ENCODE measurements at places on chromosomes 13 and 19. TPM values are rescaled to one million over a fixed set of nuclear protein-coding genes. Genes with fewer than 3 reads are reported as not detected.

Gene RCBTB2
- 12.5 TPM for total RNA-seq

Gene OVOL3
- total RNA-seq, result not detected

Gene OBI1
- total RNA-seq, result 16.3 TPM

Gene FXYD7
- 0.59 TPM for total RNA-seq

Gene CYP2S1
- 2.5 TPM for total RNA-seq

Gene TUBA3C
- not detected for total RNA-seq

Gene SUPT5H
- total RNA-seq, result 32.9 TPM

Gene ZNF729
- 0.10 TPM for total RNA-seq

Gene CRX
- not detected for total RNA-seq

Gene RGCC
- total RNA-seq, result 43.6 TPM

Gene GNG14
- total RNA-seq, result not detected

Gene CGB5
- total RNA-seq, result not detected

Gene BCKDHA
- total RNA-seq, result 36.5 TPM

- no peak for DNase-seq
Measured at GRCh38 chr13:50403311-50403710, 388.1 kb downstream of the KCNRG start.

DNA sequence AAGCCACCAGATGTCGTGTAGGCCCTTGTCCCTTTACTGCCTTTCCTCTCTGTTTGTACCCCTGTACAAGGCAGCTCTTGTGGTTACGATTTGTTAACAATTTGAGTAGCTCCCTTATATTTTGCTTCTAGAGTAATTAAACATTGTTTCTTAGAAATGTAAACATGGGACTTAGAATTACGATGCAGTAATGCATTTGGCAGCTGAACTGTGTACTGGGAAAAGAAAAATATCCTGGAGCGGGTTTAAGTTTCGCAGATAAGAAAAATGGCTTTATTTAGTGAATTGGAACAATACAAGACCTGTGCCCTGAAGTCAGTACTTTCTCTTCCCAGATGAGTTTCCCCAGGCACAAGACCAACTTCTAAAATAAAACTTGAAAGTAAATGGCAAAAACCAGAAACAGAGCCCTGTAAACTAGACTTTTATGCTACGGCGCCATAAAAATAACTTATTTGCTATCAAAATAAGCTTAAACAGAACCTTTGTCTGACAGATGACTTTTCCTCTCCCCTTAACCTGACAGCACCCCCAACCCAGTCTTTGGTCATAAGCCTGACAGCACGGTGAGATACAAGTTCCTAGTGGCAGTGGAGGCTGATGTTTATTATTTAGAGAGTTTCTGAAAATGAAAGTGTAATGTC is 63.0 kb downstream of the LRCH1 start:
- DNase-seq, result peak; percentile 59

DNA sequence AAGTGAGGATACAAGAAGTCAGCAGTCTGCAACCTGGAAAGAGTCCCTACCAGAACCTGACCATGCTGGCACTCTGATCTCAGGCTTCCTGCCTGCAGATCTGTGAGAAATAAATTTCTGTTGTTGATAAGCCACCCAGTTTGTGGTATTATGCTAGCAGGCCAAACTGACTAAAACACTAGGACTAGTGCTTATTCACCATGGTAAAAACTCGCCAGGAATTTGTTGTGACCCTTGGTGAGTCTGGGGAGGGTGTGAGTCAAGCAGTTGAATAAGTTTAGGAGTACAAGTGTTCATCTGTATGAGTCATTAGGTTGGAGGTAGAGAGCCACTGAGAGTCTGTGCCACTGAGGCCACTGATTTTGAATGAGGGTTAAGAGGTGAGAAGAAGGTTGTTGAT is 3.6 kb downstream of the ZIK1 start:
- no peak for DNase-seq

DNA sequence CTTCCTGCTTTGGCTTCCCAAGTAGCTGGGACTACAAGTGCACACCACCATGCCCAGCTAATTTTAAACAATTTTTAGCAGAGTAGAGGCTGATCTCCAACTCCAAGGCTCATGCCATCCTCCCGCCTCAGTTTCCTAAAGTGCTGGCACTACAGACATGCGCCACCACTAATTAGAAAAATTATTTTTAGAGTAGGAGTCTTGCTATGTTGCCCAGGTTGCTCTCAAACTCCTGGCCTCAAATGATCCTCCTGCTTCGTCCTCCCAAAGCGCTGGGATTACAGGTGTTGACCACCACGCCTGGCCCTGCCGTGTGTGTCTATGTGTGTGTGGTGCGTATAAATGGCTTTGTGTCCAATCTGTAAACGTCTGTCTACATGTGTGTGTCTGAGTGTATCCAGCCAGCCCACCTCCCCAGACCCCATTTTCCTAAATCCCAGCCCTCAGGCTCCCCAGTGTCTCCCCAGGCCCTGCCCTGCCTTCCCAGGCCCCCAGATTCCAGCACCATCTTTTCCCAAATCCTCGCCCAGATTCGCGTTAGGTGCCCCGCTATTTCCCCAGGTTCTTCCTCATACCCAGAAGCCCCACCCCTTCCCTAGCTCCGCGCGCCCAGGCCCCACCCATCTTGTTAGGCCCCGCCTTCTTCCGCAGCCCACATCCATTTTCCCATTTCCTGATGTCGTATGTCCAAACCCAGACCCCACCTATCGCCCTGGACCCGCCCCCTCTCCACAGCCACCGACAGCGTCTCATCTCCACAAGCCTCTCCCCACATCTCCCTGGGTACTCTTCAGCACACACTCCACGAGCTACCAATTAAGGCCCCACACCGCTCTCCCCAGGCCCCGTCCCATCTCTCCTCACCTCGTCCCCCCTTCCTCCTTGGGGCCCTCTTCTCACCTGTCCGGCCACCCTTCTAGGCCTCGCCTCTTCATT is 24.9 kb downstream of the SLC8A2 start:
- DNase-seq, result no peak

DNA sequence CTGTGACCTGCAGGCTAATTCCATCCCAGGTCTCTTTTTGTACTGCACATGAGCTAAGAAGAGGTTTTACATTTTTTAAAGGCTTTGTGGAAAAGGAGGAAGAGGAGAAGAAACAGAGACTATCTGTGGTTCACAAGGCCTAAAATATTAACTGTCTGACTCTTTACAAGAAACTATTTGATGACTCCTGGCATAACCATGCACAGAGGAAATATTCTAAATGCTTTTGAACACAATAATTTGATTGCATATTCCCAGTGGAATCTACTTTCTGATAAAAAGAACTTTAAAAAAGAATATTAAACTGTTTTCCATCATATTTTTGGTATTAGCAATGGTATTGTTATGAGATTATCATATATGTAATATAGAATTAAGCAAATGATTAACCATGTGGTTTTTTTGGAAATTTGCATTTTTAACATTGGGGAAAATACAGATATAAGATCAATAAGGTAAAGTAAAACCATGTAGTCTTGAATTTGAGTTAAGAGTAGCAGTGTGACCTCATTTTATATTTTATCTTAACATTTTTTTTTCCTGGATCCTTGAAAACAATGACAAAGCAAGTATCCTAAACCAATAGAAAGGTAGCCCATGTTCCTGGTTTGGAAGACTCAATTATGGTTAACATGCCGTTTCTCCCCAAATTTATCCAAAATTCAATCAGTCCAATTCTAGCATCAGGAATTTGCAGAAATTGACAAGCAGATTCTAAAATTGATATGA is 251.0 kb downstream of the UQCRFS1 start:
- no peak for DNase-seq

- DNase-seq, result no peak
Measured at GRCh38 chr19:58510084-58510862, 1.5 kb downstream of the SLC27A5 start.

- DNase-seq, result no peak
Measured at GRCh38 chr19:51702103-51702824, 9.1 kb downstream of the SPACA6 start.

DNA sequence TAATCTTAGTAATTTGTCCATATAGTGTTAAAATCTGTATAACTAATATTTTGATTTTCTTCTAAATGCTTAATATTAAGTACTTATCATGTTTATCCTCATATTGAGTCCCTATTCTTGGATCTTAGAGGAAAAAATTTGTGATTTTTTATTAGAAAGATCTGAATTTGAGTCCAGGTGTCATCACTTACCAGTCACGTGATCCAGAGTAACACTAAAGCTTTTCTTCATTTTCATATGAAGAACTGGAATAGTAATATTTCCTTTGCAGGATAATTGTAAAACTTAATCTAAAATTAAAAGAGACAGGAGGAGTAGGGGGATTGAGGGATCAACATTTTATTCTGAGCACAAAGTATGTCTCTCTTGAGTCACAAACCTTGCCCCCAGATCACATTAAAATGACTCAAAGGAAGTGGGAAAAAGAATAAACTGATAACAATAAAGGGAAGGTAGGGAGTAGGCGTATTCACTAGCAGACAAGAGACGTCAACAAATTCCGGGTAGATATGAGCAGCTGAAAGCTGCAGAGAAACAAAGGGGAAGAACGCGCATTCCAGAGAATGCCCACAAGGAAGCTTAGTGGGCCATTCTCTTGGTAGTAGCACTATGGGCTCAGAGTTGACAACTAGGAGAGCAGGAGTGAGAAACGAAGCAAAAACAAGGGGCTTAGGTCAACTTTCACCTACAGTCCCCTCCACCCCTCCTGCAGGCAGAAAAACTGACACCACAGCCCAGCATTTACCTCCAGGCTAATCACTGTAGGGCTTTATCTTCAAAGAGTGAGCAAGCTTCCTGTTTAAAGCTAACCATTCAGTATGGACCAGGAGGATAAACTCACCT is 123.1 kb downstream of the SPRY2 start:
- DNase-seq, result no peak

GRCh38 chr19:39544226-39544903 is 4.4 kb upstream of the EID2 start:
- DNase-seq, result no peak

DNA sequence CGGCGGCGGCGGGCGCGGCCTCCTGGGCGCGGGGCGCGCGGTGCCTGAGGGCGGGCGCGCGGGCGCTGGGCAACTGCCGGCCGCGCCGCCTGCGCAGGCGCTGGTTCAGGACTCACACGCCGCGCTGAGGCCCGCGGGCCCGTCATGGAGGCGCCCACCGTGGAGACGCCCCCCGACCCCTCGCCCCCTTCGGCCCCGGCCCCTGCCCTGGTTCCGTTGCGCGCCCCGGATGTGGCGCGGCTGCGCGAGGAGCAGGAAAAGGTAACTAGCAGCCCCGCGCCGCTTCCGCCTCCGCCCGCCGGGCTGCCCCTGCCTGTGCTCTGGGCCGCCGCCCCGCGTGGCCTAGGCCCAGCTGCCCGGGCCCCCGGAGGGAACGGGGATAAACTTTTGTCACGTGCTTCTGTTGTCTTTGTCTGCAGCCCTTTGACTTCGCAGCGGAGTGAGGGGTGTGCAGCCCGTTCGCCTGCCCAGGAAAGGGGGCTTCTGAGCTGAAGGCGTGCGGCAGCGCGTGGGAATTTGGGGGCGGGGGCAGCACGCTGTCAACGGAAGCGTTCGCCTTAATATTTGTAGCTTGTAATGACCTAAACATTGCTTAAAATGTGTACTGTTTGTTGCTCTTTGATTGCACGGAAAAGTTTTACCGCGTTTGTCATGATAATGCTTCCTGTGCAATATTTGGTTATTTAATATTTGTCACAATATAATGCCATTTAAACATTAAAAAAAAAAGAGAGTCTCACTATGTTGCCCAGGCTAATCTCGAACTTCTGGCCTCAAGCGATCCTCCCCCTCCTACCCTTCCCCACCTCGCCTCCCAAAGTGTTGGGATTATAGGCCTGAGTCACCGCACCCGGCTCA is 594 bp downstream of the URI1 start:
- no peak for DNase-seq

DNA sequence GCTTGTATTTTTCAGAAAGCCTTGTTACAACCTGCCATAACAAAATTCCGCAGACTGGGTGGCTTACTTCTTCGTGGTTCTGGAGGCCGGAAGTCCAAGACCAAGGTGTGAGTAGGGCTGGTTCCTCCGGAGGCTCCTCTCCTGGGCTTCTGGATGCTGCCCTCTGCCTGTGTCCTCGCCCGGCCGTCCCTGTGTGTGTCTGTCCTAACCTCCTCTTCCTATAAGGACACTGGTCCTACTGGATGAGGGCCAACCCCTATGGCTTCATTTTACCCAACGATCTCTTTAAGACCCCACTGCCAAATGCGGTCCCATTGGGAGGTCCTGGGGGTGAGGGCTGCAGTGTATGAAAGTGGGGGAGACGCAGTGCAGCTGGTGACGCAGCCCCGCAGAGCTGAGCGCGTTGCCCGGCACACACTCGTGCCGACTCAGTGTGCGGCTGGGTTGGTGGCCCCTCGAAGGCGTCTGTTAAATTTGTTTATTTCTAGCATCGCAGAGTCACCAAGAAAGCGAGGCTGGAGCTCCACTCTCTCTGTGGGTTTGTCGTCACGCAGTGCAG is 116.7 kb downstream of the SOX1 start:
- no peak for DNase-seq

DNA sequence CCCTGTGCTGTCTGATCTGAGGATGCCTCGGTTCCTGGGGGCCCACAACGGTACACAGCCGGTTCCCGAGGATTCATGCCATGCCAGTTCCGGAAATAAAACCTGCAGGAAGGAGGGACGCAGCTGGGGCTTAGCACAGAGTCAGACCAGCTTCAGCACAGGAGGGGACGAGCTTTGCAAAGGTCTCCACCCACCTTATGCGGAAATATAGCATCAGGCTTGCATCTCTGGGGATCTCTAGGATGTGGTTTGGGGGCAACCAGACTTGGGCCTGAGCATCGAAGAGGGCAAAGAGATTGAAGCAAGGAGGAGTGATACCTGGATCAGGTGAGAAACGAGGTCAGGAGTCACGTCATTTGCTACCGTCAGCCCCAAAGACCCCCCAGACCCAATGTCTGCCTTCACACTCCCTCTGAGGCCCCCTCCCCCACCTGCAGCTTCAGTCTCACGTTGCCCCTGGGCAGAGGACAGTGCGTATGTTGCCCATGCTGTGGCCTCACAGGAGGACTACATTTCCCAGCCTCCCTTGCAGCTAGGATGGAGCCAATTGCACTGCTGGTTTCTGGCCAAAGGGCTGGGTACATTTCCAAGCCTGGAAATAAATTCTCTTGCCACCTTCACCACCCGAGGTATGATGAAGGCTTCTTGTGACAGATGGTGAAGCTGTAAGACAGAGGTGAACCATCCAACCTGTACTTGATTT is 12.1 kb downstream of the TYK2 start:
- no peak for DNase-seq

GRCh38 chr13:48437371-48437770 is 24.5 kb upstream of the LPAR6 start:
- no peak for DNase-seq

DNA sequence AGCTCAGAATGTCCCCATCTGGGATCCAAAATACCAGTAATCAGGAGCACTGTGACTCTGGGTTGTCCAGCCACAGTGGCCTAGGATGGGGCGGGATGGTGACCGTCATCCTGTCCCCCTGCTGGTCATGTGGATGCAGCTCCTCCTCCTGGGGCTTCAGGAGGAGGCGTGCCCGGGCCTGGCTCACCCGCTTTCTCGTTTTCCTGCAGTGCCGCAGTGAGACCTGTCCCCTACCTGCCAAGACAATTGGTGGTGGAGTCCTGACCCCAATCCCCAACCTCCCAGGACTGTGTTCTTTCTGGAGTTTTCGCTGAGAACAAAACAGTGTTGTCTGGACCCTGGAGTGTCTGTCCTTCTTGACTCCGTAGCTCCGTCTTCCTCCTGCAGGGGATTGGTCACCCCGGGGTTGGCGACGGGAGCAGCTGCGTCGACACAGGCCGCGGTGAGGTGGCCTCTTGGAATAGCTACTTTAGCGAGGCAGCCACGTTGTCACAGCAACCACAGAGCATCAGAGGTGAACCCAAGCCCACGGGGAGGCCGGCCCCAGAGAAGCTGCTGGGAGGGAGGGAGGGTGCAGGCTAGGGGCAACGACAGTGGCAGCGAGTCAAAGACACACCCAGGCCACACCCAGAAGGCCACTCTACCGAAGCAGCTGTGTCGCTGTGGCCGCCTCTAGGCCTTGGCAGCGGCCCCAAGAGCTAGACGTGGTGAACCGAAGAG is 10.2 kb upstream of the EMC10 start:
- DNase-seq, result no peak
